Activated CD8-positive, alpha-beta memory T cell treated with anti-CD3 and anti-CD28 coated beads for 1 hour (primary cell): ENCODE measurements at places on chromosomes 4 and X.

DNA sequence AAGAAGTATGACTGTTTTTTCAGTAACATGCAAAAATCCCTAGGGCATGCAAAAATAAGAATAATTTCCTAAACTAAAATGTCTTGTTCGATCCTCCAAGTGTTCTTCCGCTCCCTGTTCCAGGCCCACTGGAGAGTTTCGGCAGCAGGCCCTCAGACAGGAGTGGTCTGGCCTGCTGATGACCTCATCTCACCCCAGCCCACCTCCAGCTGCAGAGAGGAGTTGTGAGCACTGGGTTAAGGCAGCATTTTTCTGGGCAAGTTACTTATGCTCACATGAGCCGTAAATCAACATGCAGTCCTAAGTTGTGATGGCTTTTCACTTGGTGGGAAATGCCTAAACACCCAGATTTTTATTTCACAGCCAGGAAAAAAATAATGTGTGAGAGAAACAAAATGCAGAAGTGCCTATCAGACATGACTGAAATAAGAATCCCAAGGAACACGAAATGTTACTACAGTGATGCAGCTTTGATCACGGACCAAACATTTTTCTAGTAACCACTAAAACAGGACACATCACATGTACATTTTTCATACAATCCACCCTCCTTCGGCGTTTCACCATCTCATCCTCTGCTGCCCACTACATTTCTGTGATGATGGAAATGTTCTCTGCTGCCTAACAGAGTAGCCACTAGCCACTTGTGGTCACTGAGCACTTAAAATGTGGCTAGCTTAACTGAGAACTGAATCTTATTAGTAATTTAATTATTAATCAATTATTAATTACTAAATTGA lies 153.3 kb upstream of the TBL1X start:
- no peak for DNase-seq

- no peak for DNase-seq
Observed at GRCh38 chr4:81960961-81961360, 412.8 kb downstream of the HNRNPD start.

DNA sequence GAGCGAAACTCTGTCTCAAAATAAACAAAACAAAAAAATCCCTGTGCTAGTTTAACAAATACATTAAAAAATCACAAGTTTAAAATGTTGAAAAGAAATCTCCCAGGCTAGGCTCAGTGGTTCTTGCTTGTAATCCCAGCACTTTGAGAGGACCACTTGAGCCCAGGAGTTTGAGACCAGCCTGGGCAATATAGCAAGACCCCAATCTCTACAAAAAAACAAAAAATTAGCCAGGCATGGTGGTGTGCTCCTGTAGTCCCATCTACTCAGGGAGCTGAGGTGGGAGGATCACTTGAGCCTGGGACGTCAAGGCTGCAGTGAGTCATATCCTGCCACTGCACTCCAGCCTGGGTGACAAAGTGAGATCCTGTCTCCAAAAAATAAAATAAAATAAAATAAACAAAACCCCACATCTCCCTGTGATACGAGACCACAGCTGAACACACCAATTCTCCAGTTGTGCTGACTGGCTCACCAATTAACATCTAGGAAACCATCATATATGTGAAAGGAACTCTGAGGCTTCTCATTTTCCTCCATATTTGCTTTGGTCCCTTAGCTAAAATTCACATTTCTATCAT lies 7.3 kb downstream of the RPS4X start:
- no peak for DNase-seq

DNA sequence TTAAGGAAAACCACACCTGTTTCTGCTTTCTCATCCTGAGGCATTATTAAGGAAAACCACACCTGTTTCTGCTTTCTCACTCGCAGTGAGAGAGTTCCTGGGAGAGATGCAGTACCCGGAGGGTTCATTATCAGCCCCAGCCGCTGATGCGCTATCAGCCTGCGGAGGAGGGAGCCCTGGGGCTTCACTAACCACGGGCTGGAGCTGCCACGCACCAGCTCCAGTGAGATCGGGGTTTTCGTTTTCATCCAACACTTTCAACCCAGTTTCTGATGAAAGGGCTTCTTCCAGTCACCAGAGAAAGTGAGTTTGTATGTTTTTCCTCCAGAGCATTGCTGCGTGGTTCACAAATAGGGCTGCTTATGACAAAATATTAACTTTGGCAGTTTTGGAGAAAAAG lies 93.2 kb upstream of the PRKX start:
- DNase-seq = no peak

GRCh38 chr4:126267689-126268088 lies 952.9 kb downstream of the FAT4 start:
- DNase-seq = no peak

GRCh38 chr4:117831060-117831683 lies 203.1 kb upstream of the NDST3 start:
- DNase-seq = no peak
